ENCODE measurements at places on chromosomes 16 and 17. TPM values are rescaled to one million over a fixed set of nuclear protein-coding genes. Genes with fewer than 3 reads are reported as not detected.

The SHCBP1 gene
- polyA plus RNA-seq = 17.0 TPM

The FAM171A2 gene
- 2.3 TPM for polyA plus RNA-seq

The CYGB gene
- 1.1 TPM for polyA plus RNA-seq

The SDK2 gene
- polyA plus RNA-seq = 0.04 TPM

The ERN2 gene
- 0.23 TPM for polyA plus RNA-seq
